ENCODE measurements at places on chromosomes 3 and 15. TPM values are rescaled to one million over a fixed set of nuclear protein-coding genes. Genes with fewer than 3 reads are reported as not detected.

The GOLGA8M gene
- 1.2 TPM for total RNA-seq

The CADM2 gene
- 0.31 TPM for total RNA-seq

The CRBN gene
- total RNA-seq = 456 TPM

The CCDC39 gene
- not detected for total RNA-seq

The AMT gene
- total RNA-seq = 2.6 TPM

The CPNE4 gene
- 0.10 TPM for total RNA-seq

The COL6A6 gene
- under 0.01 TPM for total RNA-seq

The ATR gene
- total RNA-seq = 44.2 TPM

The ERC2 gene
- 0.10 TPM for total RNA-seq

The CHST2 gene
- total RNA-seq = 22.1 TPM

The ZNF639 gene
- total RNA-seq = 168 TPM

The TYRO3 gene
- 0.21 TPM for total RNA-seq

The SETD2 gene
- 121 TPM for total RNA-seq

The CELF6 gene
- total RNA-seq = 0.84 TPM

The FEZF2 gene
- total RNA-seq = not detected

The C3orf70 gene
- not detected for total RNA-seq

The HESX1 gene
- 0.52 TPM for total RNA-seq

The KY gene
- total RNA-seq = under 0.01 TPM

The ACKR4 gene
- total RNA-seq = 0.31 TPM

The WNT5A gene
- 0.42 TPM for total RNA-seq

All from mononuclear cell (primary cell).